ENCODE measurements at places on chromosomes 7 and 10.

- no peak for DNase-seq
These were observed 106.8 kb downstream of the GLRX3 start for GRCh38 chr10:130243015-130243414.

GRCh38 chr10:88687853-88688467 lies 18.1 kb upstream of the LIPK start:
- DNase-seq = no peak

DNA sequence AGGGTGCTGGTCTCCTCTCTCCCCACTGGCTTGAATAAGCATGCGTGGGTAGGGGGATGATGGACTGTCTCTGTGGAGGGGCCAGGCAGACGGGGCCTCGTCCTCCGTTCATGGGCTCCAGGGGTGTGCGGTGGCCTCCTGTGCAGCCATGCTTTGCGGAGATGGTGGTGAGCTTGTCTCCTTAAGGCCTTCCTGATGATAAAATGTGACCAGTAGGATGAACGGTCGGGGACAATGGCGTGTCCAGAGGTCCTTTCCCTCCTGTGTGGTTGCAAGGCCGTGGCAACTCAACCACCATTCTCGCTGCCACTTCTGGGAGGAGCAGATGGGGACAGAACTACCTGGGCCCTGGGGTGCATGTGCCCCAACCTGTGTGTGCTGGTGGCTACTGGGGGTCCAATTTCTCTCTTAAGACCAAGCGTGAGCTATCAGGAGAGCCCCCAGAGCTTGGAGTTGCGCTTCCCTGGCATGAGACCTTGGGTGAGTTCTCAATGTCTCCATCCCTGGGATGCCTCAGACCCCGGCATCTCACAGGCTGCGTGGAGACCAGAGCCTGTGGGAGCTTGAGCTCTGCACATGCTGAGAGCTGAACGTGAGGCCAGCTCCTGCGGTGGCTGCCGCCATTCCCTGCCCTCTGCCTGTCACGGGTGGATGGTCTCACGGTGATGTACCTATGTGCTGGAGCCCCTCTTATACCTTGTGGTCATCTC lies 112.2 kb downstream of the INPP5A start:
- no peak for DNase-seq

GRCh38 chr7:129561677-129562359 lies 49.7 kb upstream of the NRF1 start:
- no peak for DNase-seq

GRCh38 chr10:123507298-123507697 lies 158.9 kb upstream of the GPR26 start:
- no peak for DNase-seq

DNA sequence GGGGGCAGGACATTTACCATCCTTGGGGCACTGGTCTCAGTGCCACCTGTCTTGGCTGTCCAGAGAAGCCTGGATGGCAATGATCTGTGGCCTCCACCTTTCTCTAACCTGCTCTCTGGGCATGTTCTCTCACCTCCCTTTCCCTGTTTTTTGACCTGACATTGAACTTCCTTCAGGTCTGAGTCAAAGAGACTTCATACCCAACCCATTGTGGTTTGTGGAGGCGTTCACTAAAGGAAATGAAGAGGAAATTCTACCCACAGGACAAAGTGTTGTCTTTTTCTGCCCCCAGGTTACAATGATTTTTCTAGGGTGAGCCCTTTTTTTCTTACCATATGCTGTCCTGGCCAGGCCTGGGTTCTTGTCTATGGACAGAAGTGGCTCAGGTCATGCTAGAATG lies 76.6 kb downstream of the CYP26A1 start:
- no peak for DNase-seq

GRCh38 chr7:131383417-131384285 lies 56.0 kb downstream of the MKLN1 start:
- no peak for DNase-seq

- no peak for DNase-seq
These were observed 683 bp downstream of the INSIG1 start for GRCh38 chr7:155298288-155298833.

DNA sequence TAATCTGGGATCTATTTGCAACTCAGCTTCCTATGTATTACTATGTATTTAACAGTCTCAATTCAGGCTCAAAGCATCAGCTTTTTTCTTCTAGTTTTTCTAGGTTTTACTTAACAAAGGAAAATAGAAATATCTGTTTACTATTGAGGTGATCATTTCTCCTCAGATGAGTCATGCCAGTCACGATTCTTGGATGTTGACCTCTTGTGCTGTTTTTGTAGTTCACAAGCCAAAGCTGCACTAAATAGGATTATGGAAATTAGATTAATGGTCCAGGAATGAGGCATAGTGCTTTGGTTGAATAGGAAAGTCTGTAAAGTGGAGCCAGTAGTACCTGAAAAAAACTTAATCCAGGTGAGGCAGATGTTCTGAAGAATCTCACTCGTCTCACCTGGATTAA lies 198.3 kb upstream of the KAT6B start:
- no peak for DNase-seq

DNA sequence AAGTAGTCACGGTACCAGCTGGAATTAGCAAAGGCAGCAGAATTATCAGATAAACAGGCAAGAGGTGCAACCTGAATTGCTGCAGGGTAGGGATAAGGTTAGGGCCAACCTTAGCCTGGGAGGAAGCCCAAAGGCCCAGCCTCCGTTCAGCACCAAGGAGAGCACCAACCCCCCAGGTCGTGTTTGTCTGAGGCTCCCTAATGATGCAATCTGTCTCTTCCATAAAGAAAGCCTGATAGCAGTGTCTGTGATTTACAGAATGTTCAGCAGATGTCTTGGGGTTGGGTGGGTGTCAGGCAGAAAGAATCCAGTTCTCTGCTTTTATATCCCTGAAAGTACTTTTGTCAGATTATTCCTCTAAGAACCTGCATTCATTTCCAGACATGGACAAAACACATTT lies 328.4 kb upstream of the AOAH start:
- no peak for DNase-seq

- DNase-seq = no peak
These were observed 72.2 kb downstream of the DOCK4 start for GRCh38 chr7:112134039-112134438.

GRCh38 chr7:2564970-2565540 lies 6.3 kb downstream of the IQCE start:
- DNase-seq = no peak

DNA sequence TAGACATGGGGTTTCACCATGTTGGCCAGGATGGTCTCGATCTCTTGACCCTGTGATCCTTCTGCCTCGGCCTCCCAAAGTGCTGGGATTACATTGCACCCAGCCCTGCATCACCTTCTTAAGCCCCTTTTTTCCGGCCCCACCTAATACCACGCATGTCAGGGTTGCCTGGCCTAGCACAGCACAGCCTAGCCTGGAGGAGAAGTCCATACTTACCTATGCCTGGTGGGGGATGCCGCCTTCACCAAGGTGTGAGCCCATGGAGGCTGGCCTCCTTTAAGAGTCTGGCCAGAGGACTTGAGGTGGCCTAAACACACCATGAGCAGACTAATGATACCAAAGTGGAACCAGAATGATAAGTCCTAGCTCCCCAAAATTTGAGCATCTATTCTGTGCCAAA lies 22.0 kb upstream of the CUX1 start:
- no peak for DNase-seq

GRCh38 chr10:116109481-116109880 lies 163.5 kb downstream of the GFRA1 start:
- DNase-seq = no peak

- no peak for DNase-seq
These were observed 42.9 kb upstream of the FGL2 start for GRCh38 chr7:77242554-77242953.

DNA sequence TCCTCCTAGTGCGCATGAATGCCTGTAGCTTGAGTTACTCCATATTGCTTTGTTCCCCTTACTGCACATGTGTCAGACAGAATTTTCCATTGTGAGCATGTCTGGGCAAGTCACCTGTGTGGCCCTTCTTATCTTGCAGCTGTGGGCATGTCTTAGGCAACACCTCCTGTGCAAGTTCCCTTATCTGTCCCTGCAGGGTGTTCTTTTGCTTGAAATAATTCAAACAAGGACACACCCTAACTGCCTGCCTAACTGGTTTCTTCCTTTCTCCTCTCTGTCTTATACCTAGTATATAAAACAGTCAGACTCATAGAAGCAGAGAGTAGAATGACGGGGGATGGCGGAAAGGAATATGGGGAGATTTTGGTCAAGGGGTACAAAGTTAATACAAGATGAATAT lies 421.1 kb upstream of the SORCS1 start:
- no peak for DNase-seq

DNA sequence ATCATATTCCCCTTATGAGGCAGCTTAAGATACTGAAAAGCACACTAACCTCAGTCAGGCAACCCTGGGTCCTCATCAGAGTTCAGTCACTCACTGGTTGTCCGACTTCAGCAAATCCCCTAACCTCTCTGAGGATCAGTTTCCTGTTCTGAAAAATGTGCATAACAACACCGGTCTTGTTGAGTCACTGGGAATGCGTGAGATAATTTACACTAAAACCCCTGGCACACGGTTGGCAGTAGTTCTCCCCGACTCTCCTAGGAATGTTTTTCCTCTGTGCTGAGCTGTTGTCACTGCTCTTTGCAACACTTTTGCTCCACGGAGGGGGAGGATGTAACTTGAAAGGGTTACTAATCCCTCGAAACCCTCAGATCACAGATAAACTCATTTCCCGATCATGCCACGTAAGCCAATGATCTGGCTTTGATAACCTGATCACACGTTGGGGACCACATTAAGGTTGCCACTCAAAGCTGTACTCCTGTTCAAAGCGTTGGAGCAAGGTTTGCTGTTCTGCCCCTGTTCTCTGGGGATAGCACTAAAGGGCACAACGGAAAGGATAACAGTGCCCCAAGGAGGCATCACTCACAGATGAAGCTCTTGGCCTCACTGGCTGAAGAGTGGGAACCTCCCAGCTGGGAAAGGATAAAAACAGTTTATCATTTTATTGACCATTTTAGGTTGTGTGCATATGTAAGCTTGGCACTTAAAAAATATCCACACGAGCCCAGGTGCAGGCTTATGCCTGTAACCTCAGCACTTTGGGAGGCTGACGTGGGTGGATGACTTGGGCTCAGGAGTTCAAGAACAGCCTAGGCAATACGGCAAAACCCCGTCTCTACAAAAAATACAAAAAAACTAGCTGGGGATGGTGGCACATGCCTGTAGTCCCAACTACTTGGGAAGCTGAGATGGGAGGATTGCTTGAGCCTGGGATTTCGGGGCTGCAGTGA lies 5.0 kb upstream of the RBM17 start:
- peak; percentile 72 for DNase-seq

- DNase-seq = no peak
These were observed 86.8 kb downstream of the MPLKIP start for GRCh38 chr7:40047661-40048060.

DNA sequence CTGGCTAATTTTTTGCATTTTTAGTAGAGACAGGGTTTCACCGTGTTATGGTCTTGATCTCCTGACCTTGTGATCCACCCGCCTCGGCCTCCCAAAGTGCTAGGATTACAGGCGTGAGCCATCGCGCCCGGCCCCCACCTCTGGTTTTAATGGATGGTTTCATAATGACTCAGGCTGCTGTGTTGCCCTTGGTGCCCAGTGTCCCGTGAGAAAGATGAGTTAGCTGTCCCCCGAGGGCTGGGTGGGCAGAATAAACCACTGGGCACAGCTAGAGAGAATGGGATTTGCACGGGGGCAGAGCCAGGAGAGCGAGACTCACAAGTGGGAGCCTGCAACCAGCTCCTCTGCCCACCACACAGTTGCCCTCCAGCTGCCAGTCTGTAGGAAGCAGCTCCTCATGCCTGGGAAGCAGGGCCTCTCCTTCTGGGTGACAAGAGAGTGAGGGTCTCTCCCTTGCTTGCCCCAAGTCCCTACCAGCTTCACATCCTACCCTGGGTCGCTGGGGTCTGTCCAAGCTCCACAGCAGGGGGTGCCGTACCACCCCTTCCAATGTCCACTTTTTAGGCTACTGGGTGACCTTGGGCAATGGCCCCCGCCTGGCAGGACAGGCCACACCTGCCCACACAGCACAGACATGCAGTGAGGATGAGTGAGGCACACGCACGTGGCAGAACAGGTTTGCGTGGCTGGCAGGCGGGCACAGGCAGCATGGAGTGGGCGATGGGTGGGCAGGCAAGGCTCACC lies 16.1 kb upstream of the NDST2 start:
- no peak for DNase-seq

DNA sequence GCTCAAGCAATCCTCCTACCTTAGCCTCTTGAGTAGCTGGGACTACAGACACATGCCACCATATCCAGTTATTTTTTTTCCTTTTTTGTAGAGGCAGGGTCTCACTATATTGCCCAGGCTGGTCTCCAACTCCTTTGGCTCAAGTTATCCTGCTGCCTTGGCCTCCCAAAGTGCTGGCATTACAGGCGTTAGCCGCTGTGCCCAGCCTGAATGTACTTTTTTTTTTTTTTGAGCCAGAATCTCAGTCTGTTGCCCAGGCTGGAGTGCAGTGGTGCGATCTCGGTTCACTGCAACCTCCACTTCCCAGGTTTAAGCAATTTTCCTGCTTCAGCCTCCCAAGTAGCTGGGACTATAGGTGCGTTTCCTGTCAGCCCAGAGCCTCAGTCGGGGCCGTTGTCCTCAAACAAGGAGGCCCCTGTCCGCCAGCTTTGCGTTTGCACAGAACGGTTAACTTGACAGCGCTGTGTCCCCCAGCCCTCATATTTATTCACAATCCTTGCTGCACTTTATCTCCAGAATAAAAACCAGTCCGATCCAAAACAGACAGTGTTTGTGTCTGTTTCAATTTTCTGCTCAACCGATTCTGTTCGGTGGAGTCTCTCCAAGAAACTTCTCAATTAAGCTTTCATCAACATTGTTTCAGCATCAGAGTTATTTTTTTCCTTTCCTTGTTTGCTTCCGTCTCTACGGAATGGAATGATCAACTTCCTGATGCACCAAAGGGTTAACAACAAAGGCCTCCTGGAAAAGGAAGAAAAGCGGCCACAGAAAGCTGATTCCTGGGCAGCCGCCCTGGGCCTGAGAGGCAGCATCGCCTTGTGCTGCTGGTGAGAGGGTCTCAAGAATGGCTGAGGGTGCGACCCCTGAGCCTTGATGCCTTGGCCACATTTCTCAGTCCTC lies 64.5 kb downstream of the PDIA4 start:
- DNase-seq = no peak

DNA sequence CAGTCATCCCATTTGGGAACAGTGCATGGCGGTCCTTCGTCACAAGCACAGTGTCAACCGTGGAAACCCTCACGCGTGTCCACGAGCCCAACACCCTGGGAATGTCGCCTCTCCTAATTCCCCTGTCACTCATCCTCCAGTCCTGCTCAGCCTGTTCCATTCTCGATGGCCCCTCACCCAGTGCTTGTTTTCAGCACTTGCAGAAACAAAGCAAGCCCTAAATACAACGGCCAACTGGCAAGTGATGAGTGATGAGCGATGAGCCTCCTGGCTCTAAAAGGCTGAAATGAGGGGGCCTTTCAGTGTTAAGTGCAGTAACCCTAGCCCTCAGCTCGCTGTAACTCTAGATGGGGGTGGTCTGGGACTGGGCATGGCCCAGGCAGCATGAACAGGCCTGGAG lies 22.6 kb downstream of the NKX2-3 start:
- DNase-seq = no peak

GRCh38 chr10:11643039-11643438 lies 31.6 kb upstream of the USP6NL start:
- no peak for DNase-seq

GRCh38 chr7:158362912-158363905 lies 224.4 kb downstream of the PTPRN2 start:
- no peak for DNase-seq

GRCh38 chr10:114043532-114044246 lies at the start of gene ADRB1:
ADRB1 (plus strand) TSS chr10:114043866; CDS start chr10:114044133, 267 bp downstream.
- peak; percentile 19 for DNase-seq

All from activated naive CD4-positive, alpha-beta T cell treated with Interleukin-2 at 50 U/mL for 16 hours (primary cell).